Gastrocnemius medialis (tissue), 4 donors: ENCODE measurements at places on chromosomes 12 and 14.

DNA sequence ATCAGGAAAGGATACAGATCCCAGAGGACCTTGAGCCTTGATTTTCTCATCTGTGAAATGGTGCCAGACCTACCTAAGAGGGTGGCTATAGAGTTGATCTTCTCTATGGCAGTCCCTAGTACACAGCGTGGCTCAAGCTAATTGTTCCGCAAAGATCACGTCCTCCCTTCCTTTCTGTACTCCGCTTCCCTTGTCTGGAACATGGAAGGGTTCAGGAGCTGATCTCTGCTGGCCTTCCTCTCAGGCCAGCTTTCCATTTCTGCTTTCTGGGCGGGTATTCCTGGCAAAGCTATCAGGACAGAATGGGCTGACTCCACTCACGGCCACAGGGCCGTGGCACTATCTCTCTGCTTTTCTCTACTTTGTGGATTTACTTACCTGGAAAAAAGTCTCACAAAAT, 6.5 kb downstream of the CAMKK2 start:
- DNase-seq = no peak

DNA sequence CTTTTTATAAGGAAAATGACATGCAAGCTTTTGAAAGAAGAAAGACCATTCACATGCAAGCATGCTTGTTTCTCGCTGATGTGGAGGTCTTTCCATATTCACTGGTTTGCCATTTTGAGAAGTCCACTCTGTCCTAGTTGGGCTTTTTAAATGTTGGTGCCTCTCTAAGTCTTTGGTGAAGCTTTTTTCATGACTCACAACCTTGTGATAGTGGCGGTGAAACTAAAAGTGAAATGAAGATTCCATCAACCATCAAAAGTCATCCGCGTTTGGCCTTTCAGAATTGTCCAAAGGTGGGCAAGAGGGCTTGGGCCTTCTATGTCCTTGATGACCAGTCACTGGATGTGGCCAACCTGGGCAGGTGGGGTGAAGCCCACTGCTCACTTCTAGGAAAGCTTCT, 4.3 kb downstream of the LRRC74A start:
- DNase-seq = no peak

- no peak for DNase-seq
These were observed 131.2 kb downstream of the CRADD start for GRCh38 chr12:93808169-93808899.

DNA sequence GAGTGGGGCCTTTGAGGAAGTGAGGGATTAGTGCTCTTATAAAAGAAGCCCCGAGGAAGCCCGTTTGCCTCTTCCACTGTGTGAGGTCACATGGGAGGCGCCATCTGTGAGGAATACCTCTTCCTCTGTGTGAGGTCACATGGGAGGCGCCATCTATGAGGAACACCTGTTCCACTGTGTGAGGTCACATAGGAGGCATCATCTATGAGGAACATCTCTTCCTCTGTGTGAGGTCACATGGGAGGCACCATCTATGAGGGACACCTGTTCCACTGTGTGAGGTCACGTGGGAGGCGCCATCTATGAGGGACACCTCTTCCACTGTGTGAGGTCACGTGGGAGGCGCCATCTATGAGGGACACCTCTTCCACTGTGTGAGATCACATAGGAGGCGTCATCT, 69.7 kb downstream of the SLC24A4 start:
- no peak for DNase-seq

- no peak for DNase-seq
These were observed 8.3 kb downstream of the DIO2 start for GRCh38 chr14:80202888-80203562.

DNA sequence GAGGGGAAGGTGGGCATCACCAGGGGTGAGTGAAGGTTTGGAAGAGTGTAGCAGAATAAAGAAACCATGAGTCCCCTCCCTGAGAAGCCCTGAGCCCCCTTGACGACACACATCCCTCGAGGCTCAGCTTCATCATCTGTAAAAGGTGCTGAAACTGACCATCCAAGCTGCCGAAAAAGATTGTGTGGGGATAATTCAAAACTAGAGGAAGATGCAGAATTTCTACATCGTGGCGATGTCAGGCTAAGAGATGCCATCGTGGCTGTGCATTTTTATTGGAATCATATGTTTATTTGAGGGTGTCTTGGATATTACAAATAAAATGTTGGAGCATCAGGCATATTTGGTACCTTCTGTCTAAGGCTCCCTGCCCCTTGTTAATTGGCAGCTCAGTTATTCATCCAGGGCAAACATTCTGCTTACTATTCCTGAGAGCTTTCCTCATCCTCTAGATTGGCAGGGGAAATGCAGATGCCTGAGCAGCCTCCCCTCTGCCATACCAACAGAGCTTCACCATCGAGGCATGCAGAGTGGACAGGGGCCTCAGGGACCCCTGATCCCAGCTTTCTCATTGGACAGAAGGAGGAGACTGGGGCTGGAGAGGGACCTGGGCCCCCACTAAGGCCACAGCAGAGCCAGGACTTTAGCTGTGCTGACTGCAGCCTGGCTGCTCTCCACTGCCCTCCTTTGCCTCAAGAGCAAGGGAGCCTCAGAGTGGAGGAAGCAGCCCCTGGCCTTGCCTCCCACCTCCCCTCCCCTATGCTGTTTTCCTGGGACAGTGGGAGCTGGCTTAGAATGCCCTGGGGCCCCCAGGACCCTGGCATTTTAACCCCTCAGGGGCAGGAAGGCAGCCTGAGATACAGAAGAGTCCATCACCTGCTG, 7.0 kb downstream of the SERPINA1 start:
- no peak for DNase-seq

GRCh38 chr12:73833746-73834145, 703.9 kb upstream of the ATXN7L3B start:
- no peak for DNase-seq

GRCh38 chr12:29448157-29448556, 49.3 kb downstream of the OVCH1 start:
- DNase-seq = no peak

GRCh38 chr12:93081810-93082165, 152.7 kb upstream of the EEA1 start:
- no peak for DNase-seq

DNA sequence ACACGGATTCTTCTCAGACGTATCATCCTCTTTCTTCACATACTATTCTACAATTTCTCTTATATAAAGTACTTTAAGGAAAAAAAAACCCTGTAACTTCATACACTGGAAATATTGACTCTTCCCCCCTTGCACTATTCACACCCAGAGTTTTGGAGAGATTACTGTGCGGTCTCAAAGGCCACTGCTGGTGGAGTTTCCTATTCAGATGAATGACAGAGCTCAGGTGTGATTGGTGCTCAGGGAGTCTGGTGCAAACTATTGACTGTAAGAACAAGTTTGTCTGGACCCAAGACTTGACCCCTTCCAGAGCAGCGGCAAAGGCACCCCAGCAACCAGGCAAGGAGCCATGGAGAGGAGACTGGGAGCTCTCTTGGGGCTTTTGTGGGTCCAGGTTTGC, 187.5 kb upstream of the OR4E1 start:
- no peak for DNase-seq

GRCh38 chr14:81784084-81784483, 250.4 kb upstream of the SEL1L start:
- DNase-seq = no peak

DNA sequence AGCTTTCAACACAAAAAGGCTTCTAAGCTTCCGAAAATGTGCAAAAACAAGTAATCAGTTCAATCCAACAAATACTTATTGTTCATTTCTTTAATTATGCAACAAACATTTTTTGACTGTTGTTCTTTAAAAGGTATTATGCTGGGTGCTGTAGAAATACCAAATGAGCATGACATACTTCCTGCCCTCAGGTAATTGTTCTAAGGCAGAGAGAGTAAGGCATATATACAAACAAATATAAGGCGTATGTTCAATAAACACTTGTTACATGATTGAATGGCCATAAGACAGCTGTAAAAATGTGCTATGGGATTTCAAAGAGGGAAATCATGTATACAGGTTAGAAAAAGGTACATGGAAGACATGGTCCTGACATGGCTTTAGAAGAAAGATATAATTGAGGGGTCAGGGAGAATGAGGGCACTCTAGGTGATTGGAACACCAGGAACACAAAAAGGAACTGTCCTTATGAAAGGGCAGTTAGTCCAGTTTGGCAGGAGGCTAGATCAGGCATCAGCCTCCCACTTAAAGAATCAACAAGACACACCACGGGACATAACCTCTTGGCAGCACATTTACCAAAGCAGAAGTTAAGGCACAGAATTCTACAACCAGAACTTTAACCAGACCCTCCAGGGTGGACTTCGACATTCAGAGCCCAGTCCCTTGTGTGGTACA, 135.8 kb upstream of the SCAF11 start:
- no peak for DNase-seq

DNA sequence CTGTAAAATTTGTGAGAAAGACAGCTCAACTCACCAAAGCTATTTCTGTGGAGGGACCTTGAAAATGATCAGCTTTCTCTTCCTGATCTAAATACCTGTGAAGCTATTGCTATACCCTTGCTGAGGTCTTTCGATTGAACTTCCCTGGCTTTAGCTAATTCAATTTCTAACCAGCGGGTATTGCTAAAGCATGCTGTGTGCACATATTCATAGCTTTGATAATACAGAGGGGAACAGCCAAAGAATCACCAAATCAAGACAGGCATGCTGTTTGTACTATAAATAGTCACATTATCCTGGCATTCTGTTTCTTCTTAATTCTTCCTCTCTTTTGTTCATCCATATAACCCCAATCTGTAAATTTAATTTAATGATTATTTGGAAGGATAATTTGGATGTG, 233.0 kb downstream of the LRFN5 start:
- no peak for DNase-seq

- DNase-seq = no peak
These were observed 11.1 kb upstream of the SMAGP start for GRCh38 chr12:51281202-51281924.

GRCh38 chr12:7929083-7929792, 6.7 kb downstream of the SLC2A3 start:
- DNase-seq = no peak

- no peak for DNase-seq
These were observed 23.1 kb downstream of the AMN start for GRCh38 chr14:102945346-102946130.

GRCh38 chr14:81301813-81302212, 81.1 kb upstream of the GTF2A1 start:
- peak; percentile 15 for DNase-seq

GRCh38 chr12:53200458-53201176, 6.4 kb downstream of the ITGB7 start:
- DNase-seq = no peak

DNA sequence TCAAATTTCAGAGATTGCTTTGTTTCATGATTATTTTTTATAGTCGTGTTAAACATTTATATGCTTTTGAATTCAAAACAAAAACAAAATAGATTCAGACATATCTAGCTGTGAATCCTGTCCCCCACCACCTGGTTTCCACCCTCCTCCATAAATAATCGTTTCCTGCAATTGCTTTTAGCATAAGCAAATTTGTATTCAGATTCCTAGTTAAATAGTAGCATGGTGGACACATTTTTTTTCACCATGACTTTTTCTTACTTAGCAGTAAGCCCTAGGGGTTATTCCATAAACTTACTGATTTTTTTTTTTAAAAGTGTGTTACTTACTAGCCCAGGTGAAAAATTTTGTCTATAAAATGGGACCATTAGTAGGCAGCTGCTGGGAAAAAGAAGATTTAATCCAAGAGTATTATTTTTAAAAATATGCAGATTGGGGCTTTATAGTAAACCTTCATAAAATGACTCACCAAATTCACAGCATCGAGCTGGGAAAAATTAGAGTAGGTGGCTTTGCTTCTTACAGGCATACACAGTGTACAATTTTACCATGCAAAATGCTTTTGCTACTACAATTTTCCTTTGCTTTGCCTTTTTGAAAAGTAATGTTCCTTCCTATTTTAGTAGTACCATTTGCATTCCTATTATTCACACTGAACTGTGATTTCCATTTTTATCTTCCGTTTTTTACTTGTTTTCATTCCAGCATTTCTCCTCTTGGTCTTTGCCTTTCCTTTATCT, 117.8 kb downstream of the BTG1 start:
- no peak for DNase-seq

DNA sequence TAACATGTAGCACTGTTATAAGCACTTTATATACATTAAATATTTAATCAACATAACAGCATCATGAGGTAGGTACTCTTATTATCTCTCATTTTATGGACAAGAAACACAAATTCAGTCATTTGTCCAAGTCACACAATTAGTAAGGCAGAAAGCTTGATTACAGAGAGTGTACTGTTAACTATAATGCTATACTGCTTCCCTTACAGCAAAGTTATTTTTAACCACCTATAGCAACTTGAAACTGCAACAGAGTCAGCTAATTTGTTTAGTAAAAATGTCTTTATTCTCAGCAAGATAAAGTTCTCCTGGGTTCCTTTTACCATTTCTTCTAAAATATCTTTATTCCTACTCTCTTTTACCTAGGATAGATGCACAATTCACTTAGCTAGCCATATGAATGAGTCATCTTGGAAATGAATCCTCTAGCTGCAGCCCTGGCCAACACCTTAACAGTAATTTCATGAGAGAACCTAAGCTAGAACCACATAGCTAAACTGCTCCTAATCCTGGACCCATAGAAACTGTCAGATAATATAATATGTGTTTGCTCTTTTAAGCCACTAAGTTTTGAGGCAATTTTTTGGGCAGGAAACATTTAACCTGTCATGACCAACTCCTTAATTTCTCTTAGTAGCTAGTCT, 90.2 kb upstream of the HECTD1 start:
- DNase-seq = no peak

GRCh38 chr14:63193236-63193635, 11.0 kb upstream of the RHOJ start:
- DNase-seq = no peak

DNA sequence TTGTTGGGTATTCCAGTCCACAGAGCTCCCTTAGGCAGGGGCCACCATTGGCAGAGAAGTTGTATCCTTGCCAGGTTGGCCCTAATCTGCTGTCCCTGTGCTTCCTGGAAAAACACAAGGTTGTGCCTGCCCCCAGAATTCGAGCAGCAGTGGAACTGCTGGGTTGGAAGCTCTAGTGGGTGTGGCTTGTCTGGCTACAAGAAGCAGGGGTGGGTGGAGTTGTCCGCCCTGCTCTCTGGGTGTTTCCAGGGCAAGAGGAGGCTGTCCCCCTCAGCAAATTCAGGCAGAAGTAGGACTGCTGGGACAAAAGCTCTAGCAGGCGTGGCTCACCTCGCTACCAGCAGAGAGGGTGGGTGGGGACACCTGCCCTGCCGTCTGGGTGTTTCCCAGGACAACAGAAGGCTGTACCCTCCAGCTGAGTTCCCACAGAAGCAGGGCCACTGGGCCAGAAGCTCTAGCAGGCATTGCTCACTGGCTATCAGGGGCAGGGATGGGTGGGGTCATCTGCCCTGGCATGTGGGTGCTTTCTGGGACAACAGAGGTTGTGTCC, 72.8 kb upstream of the NPAS3 start:
- no peak for DNase-seq

DNA sequence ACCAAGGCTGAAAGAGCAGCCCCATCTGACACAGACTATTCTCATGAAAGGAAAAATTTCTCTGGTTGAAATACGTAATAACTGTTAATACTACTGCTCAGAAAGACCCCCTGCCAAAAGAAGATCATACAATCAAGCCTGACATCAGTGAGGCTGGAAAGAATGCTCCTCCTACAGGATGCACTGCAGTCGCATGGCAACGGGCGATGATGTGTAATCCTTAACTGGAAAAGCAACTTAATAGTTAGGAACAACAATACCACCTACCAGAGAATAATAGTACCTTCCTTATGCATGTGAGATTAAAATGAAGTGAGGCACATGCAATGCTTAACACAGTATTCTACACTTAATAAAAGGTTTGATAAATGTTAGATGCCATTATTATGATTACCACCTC, 1.2 kb upstream of the GOLGA5 start:
- DNase-seq = no peak
